Iris pigment epithelial cell (primary cell): ENCODE measurements at places on chromosomes 7 and 10.

DNA sequence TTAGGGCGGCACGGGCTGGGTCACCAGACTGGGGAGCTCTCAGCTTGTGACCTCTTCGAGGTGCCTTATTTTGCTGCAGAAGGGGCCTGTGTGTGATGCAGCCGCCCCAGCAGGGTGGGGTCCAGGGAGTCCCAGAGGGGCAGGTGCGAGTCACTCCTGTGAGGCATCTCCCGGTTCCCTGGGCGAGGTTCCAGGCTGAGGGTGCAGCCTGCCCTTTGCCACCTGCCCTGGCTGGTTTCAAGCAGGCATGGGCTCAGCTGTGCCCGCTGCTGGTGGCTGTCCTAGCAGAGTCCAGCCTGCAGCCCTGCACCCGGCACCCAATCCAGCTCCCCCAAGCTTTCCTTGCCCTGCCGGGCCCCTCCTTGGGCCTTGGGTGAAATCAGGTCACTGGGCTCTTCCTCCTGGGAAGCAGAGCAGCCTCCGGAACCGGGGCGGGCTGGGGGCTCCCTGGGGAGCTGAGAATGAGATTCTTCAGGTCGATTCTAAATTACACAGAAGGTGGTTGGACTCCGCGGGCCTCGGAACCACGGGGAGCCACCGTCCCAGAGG is 64.8 kb downstream of the PWWP2B start:
- no peak for DNase-seq

DNA sequence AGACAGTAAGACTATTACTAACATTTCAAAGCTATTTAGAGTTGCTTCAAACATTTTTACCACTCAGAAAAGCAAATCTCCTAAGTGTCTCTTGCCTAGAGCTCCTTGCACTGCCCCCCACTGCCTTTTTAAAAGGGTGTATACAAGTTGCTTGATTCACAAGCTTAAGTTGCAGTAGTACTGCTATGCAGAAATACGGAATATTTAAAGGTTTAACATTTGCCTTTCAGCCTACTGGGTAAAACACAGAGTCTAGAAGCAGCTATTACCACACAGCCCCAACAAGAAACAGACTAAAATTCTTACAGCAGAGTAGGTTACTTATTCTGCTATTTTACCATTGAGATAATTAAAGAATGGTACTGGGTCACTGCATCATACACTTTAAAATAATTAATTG is 128.5 kb downstream of the CNOT4 start:
- DNase-seq, result no peak

DNA sequence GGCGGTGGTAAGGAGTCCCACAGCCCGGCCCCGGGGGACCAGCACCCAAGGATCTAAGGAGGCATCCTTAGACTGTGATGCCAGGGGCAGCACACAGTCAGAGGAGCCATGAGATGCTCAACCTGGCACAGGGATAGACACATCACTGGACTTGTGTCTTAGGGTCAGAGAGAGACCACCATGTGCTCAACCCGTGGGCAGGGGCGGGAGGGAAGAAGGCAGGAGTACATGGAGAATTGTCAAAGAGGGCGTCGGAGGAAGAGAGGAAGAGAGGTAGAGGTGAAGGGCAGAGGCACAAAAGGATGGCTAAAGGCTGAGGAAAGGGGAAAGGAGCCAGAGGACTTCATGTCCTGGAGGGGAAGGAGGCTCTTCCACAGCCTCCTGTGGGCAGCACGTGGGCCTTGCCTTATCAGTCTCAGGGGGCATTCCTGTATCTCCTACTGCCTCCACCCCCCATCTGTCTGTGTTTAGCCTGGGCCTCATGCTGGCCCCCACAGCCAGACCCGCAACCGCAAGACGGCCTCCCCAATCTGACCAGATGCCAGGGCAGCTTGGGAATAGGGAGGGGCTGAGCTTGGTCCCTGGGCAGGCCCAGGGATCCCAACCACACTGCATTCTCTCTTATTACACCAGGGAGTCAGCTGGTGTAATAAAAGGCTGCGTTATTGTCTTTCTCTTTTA is 2.2 kb downstream of the ADCY1 start:
- no peak for DNase-seq

DNA sequence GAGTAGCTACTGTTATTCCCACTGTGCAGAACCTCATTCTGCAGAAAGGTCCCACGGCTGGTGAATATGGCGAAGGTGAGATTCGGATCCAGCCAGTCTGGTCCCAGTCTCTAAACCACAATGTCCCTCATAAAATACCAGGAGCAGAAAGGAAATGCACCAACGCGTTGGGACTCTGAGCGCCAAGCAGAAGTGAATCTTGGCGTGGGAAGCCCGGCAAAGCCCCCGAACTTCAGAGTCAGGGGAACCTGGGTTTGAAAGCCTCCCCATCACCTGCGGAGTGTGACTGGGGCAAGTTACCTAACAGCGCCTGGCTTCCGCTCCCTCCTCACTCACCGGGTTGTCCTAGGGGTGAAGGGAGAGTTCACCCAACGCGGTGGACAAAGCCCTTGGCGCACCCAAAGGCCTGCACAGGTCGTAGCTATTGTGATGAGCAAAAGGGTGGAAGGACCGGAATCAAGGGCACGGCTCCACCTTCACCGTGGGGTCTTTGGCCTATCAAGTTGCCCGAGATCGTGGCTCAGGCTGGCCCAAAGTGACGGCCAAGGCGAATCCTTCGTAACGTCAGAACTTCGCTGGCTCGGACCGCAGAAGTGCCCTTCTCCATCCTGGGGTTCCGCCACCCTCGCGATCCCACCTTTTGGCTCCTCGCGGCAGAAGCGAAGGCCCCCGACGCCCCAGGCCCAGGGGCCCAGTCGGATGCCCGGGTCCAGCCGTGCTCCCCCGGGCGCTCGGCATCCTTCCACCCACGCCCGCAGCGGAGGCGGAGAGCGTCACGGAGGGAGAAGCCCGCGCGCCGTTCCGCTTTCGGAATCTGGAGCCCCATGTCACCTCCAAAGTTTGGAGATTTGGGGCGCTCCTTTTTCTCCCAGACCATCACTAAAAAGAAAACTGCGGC is 811 bp downstream of the RGS10 start:
- no peak for DNase-seq

- DNase-seq, result peak; percentile 77
These were observed 20.1 kb upstream of the MDFIC start for GRCh38 chr7:114901771-114902170.

- DNase-seq, result no peak
These were observed 182.1 kb downstream of the FAM107B start for GRCh38 chr10:14592566-14592965.

DNA sequence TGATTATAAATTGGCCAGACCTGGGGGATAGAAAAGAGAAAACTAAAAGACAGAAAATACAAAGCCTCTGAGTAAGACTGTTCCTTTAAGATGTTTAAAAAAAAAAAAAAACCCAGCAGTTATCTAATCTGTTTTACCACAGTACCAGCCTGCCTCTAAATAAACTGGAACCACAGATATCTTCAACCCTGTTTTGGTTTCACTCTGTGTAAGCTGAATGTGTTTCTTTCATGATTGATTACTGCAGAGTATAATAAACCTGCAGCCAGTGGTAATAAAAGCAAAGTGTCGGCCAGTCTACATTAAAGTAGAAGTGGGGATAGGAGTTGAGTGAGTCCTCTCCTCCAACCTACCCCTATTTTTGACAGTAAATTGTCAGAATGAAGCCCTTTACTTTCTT is 40.6 kb downstream of the MGAM2 start:
- no peak for DNase-seq

GRCh38 chr7:155002411-155003091 is 373 bp downstream of the PAXIP1 start:
- DNase-seq, result peak; percentile 14

- DNase-seq, result no peak
These were observed 124.5 kb downstream of the TMEM178B start for GRCh38 chr7:141198194-141198958.

GRCh38 chr7:103134836-103135554 is 13.9 kb downstream of the NAPEPLD start:
- DNase-seq, result no peak

DNA sequence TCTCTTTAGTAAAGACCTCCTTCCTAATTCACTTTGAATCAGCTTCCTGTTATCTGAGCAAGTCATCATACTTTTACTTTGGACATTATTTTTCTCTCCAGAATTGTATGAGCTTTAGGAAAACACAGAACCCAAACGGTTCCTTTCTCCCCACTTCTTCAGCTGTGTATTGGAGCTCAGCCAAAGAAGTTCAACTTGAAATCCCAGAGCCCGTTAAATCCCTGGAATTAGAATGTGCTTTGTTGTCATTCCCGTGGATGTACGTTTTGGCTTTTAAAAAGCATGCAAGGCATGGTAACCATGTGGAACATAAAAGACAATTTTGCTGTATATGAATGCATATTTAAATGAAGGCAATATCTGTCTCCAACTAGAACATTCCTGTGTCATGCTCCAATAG is 46.6 kb downstream of the AGMO start:
- no peak for DNase-seq

DNA sequence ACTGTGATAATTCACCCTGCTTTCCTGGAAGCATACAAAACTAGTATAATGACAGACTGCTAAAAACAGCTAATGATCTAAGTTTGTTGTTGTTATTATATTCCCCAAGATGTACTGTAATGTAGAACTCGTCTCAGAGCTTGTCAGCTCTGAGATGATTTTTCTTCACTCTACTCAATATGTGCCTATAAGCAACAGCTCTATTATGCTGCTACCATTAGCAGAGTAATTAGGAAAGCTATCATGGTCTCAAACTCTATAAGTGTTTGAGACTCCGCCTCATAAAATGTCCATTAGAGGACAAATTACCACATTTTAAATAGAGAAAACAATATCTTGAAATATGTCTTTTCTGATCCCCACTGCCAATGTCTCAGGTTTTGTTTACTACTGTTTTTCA is 476.5 kb upstream of the PCDH15 start:
- no peak for DNase-seq

DNA sequence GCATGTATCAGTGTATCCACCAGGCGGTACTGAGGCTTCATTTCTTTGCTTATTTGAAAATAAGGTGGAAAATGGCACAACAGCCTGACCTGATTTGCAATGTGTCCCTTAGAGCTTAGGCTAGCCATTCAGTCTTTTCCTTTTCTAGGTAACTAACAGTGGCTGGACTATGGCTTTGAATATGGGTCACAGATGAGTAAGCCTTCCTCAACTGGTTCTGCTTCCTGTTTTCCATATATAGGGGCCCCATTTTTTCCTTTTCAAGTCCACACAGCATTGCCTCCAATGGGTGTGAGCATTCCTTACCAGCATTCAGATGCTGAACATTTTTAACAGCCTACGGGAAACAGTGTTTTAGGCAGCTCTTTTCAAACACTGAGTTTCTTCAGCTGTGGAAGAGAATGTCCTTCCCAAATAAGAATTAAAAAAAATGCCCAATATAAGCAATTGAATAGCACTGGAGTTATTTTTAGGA is 3.9 kb upstream of the ITGB1 start:
- peak; percentile 93 for DNase-seq

DNA sequence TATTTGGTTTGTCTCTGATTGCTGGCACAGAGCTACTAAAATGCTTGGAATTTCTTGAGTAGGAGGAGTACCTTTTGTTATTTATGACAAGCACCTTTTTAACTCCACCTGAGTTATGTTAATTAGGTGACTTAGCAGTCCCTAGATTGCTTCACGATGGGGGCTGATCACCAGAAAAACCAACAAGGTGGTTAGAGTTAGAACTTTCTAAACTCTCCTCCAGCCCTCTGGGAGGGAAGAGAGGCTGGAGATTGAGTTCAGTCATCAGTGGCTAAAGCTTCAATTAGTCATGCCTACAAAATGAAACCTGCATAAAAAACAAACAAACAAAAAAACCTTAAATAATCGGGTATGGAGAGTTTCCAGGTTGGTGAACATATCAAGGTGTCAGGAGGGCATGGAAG is 23.6 kb upstream of the ING3 start:
- no peak for DNase-seq

DNA sequence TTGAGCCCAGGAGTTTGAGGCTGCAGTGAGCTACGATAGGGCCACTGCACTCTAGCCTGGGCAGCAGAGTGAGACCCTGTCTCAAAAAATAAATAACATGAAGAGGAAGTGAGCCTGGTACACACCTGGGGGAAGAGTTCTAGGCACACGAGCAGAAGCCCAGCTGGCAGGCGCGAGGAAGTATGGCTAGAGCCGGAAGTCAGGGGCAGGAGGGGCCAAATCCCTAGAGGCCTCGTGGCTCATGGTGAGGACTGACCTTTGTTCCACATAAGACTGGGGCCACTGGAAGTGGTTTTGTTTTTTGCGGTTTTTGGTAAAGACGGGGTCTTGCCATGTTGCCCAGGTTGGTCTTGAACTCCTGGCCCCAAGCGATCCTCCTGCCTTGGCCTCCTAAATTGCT is 117.6 kb downstream of the HIP1 start:
- DNase-seq, result no peak

GRCh38 chr10:123463181-123463580 is 203.0 kb upstream of the GPR26 start:
- no peak for DNase-seq

DNA sequence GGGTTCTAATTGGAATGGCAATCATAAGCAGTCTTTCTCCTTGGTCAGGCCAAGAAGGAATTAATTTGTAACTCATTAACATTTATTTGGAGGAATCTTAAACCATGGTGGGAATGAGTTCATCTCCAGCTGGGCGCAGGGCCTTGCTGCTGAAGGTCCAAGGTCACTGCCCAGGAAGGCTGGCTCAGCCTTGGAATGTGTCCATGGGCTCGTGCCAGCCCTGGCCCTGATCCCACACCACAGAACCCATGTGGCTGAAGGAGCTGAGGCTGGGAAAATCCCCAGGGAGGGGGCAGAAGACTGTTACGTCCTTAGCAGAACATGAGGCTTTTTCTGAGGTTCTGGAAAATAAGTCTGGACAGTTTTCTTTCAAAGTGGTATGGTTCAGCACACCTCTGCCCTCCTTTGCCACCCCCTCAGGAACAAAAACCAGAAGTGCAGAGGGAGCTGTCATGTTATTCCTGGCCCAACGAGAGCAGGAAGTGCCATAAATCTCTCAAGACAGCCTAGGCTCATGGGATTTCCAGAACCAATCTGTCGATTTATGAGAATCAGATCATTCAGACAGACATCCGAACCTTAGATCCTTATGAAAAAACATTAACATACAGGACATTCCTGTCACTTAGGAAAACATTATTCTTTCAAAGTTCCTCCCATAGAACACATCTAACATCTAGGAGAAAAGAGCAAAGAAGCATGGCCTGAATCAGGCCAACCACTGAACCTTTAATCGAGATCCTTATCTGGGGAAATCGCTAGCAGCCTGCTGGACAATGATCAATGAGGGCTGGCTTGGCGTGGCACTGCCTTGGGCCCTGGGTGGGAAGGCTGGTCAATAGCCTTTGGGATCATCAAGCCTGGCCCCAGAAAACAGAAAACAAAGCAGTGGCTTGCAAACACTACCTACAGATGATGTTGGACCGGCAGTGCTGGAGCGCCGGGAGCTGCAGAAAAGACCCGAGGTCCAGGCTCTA is 134.3 kb downstream of the TAX1BP1 start:
- DNase-seq, result peak; percentile 60
